ENCODE measurements at places on chromosomes 1 and 21.
A peak's percentile ranks its signal among the peaks of the same experiment; 100 is the strongest.

DNA sequence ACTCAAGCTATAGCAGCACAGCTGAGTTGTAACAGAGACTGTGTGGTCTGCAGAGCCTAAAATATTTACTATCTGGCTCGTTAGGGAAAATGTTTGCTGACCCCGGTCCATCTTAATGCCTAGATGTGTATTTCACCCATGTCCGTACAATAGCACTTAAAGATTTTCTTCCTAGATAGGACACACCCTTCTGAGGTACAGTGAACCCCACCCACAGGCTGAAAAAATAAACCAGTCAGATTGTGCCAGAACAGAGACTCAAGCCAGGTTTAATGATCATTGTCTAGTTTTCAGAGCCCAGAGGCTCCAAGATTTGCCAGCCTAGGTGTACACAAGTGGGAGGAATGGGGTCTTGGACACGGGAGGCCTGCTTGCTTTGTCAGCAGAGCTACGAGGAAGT is 5.6 kb downstream of the AMIGO1 start:
- DNase-seq = no peak

- peak; percentile 13 for DNase-seq
Observed at GRCh38 chr1:187051618-187052232, 223.0 kb downstream of the PLA2G4A start.

DNA sequence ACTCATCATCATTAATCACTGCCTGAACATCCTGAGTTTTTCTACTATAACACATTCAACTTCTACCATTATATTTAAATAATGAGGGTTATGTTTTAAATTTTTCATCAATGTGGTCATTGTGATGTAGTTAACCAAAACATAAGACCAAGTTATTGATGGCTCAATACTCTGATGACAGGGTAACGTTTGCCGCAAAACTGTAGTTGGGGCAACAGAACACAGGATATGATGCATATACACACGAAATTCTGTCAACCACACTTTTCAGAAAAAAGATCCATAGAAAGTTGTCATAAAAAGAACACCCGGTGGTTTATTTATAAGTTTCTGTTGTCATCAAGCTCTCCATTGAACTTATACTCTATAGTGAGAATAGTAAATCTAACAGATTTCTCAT is 121.7 kb upstream of the COL11A1 start:
- DNase-seq = no peak

GRCh38 chr1:6546326-6546725 is 8.0 kb downstream of the NOL9 start:
- no peak for DNase-seq

- DNase-seq = no peak
Observed at GRCh38 chr1:170377440-170377839, 154.5 kb upstream of the GORAB start.

- DNase-seq = no peak
Observed at GRCh38 chr1:97041026-97041425, 319.4 kb downstream of the PTBP2 start.

DNA sequence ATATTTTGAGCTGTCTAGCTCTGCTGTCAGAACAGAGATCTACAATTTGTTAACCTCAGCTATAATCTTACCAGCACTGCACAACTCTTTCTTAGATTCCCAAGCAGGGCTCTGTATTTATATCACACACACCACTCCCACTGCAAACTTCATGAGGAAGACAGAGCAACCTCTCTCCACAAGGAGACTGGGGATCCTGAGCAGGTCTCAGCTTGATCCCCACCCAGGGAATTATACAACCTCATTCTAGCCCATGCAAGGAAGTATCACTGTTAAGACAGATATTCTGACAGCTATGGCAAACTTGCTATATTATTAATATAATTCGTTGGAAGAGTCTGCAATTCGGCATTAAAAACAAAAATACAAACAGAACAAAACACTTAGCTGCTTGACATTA is 40.4 kb downstream of the EGLN1 start:
- DNase-seq = no peak

- DNase-seq = no peak
Observed at GRCh38 chr1:92778376-92778775, 6.5 kb downstream of the EVI5 start.

DNA sequence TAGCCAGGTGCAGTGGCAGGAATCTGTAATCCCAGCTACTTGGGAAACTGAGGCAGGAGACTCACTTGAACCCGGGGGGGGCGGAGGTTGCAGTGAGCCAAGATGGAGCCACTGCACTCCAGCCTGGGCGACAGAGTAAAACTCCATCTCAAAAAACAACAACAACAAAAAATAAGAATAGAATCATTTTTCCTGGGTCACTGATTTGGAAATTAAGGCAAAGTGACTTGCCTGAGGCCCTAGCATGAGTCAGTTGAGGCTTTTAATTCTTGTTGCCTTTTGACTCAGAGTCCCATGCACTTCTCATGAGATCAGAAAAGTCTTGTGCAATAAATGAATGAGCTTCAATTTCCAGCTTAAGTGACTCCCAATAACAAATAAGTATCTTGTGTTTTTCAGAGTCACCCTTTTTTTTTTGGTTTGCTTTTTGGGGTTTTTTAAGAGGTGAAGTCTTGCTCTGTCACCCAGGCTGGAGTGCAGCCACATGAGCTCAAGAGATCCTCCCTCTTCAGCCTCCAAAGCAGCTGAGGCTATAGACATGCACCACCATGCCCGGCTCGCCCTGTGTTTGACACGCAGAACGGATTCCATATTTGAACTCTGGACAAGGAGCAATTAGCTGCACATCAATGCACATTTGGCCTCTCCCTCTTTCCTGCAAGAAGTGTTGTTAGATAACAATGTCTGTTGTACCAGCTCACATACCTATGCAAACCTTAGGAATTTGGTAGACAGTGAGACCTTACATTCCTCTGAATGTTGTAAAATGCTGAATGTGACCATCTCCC is 3.4 kb upstream of the PLEKHM2 start:
- DNase-seq = no peak
